ENCODE measurements at places on chromosomes 12 and 14. TPM values are rescaled to one million over a fixed set of nuclear protein-coding genes. Genes with fewer than 3 reads are reported as not detected.

- DNase-seq = no peak
Measured at GRCh38 chr12:67705394-67706370, 57.1 kb downstream of the DYRK2 start.

DNA sequence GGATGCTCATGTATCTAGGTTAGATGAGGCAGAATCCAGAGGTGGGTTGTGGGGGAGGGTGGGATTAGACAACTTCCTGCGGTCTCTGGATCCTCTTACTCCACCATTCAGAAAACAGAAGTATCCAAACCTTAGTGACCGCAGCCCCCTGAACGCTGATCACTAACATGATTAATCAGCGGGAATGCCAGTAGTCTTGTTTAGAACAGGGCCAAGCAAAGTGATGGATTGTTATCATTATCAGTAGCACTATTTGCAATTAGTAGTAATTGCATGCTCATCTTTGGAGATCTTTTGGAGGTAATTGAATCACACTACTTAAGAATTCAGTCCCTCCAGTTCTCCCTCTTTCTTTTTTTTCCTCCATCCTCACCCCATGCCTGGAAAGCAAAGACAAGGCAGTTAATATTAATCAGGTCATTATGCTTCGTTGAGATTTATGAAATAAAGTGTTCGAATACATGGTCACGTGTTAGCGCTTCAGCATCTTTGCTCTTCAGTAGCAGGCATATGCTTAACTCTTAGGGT, 182.8 kb upstream of the NTF3 start:
- no peak for DNase-seq

DNA sequence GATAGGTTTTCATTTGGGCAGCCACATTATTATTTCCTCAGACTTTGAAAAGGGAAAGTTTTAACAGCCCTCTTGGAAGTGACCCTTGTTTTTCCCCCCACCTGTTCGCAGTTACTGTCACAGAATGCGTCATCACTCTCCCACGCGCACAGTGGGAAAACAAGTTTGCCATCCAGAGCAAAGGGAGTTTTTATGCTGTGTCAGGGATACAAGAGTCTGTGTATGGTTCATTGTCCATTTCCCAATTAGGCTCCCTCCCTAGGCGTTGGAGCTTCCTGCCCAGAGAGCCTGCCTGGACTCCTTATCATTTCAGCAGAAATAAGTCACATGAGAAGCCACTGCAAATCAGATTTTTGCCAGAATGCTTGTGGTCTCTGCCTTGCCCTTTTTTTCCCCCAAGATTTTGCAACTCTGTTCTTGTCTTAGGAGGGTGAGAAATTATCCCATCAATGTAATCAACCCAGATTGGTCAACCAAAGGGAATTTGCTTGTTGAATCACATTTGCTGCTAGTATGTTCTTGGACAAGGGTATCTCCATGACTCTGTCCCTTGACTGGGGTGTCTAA, 104.1 kb downstream of the IGF1 start:
- DNase-seq = no peak

DNA sequence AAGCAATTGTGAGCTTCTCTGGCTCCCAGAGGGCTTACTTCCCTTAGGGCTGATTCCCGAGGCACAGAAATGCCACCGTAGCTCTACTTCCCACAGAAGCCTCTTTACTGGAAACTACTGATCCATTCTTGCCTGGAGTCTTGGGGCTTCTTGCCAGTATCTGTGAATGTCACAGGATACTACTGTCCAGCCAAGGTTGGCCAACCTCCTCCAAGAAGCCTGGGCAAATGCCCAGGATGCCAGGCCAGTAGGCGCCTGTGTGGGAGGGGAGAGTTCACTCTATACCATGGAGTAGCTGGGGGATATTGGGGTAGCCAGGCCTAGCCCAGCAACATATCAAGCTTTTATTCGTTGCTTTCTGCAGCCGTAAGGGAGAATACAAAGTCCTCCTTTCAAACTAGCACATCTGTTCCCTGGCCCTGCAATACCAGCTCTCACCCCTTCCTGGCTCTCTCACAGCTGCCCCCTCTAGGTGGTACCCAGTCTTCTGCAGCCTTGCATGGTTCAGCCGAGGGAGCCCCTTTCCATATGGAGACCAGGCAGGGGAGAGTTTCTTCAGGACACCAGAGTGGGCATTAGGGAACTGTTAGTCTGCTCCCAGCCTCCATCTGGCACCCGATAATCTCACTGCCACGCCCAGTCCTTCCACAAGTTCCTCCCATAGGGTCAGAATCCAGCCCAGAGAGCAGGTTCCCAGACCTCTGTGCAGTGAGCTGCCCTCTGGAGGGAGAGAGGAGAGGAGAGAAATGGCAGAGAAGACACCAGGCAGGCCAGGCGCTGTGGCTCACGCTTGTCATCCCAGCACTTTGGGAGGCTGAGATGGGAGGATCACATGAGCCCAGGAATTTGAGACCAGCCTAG, 24.3 kb upstream of the PLEK2 start:
- no peak for DNase-seq

DNA sequence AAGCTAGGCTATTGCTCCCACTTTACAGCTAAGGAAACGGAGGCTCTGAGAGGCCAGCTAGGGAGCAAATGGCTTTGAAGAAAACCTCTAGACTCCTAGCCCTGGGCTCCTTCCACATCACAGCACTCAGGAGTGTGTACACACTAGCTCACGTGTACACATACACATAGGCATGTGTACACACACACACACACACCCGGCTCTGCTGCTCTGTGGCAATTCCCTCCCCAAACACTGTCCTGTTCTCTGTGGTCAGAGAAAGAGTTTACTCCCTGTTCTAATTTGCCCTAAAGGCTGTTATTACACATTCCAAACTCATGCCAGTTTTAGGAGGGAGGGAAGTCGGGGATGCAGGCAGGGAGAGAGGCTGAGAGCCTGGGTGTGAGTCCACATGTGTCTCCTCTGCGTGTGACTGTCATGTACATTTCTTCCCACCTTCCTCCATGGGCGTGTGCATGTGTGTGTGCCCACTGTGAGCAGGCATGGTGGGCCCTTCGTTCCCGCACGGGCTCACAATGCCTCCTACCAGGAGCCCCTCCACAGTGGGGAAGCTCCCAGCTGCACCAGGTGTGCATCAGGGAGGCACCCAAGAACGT, 14.2 kb downstream of the TRPV4 start:
- no peak for DNase-seq

DNA sequence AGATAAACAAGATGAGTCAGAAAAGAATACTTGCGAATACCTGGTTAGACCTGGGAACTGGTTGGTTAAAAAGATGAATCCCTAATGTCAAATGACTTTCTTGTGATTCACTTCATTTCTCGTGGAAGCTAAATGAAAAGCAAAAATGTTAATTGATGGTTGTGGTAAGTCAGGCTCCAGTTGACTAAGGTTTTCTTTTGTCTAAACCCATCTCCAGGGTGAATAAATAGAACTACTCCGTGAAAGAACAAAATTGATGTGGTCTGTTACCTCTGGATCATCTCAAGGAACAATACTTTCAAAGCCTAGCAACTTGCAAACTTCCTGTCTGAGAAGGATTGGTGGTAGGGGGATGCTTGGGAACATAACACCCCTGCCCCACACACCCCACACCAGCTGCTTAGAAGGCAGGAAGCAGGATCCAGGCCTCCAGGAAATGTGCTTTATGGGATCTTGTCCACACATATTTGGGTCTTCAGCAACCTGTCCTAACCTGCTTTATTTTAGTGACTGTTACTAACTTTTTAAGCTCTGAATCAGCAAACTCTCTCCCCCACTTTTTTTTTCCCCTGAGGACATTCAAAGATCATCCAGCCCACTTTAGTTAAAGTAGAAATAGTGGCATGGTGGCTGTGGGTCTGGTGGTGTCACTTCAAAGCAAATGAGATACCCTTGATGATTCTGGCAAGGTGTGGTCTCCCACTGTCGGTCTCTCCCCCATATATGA, 60.4 kb upstream of the PTHLH start:
- no peak for DNase-seq

DNA sequence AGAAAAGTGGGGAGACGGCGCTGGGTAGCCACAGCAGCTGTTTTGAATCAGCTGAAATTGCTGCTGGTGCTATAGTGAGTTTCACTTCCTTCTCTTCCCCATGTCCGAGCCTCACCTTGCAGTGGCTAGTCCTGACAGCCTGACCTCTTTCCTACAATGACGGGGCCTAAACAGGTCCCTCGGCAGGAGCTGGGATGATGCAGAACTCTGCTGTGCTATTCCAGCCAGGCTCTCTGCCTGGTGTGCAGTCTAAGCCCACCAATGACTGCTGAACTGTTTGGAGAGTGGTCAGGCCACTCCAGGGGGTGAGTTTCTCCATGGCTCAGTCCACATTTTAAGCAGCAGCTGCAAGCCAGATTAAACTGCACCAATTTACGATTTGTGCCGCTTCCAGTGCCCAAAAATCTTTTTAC, 207.3 kb downstream of the TTC7B start:
- DNase-seq = no peak

GRCh38 chr12:12323591-12323990, 26.5 kb downstream of the MANSC1 start:
- no peak for DNase-seq

GRCh38 chr12:106926657-106927056, 29.1 kb upstream of the TMEM263 start:
- no peak for DNase-seq

DNA sequence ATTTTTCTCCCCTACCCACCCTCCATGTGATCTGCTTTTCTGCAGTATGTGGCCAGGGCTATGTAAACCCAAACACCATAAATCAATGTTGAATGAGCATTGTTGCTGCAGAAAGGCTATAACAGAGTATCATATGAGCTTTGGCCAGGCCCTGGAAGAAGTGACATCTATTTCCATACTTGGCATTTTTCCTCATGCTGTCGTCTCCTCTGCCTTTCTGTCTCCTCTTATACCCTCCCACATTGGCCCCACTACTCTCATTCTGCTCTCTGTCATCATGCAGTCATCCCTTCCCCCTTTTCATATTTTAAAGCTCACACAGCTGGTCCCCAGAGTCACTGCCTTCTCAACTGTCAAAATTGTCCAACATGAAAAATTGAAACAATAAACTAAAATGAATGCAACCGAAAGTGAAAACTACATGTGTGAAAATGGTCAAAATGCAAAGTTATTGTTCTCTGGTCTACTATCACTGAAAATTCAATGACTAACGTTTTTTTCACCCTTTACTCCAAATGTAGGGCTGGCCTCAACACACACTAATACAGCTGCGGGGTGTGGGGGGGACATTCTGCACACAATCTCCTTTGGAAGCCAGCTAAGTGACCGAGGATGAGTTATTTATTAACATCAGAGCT, 290.7 kb upstream of the TMPO start:
- no peak for DNase-seq

DNA sequence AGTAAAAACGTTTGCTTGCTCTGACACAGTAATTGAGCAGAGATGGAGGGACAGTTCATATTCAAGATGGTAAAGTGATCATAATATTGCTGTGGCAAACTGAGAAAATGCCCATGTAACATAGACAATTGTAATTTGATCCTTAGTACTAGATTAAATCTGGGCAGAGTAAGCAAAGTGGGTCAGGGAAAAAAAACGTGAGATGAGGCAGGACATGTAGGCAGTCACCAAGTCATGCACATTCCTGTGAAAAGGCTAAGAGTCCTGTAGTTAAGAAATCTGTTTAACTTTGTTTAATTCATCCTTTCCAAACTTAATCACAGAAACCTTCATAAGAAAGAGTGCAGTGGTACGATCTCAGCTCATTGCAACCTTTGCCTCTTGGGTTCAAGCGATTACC, 16.1 kb downstream of the BTBD7 start:
- no peak for DNase-seq

DNA sequence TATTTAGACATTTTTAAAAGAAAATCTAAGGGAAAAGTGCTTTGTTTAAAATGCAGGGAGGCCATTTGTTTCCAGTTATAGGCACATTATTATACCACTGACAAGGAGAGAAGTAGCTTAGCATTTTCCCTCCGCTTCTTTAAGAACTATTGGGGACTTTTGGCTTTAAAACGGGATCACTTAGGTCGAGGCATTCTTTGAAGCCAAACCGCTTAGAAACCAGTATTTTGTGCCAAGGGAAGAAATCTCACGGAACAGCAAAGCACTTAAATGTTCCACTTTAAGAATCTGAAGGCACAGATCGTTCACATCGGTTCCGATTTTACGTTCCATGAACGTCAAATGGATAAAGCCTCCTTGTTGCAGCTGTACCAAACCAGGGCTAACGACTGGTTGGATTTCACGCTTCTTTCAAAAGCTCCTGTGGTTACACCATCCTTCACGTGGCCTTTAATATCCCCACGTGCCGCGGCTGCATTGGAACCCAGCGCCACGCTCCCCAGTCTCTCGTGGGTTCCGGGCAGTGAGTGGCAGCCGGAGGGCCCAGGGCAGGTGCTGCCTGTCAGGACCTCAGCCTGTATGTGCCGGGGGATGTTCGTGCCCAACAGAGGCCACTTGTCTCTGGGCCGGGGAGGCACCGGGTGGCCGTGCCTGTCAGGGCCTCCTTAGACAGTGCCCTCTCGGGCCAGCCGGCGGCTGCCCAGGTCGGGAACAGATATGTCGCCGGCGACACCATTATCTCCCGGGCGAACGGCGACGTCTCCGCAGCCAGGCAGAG, 195.4 kb downstream of the KIF26A start:
- peak; percentile 77 for DNase-seq

DNA sequence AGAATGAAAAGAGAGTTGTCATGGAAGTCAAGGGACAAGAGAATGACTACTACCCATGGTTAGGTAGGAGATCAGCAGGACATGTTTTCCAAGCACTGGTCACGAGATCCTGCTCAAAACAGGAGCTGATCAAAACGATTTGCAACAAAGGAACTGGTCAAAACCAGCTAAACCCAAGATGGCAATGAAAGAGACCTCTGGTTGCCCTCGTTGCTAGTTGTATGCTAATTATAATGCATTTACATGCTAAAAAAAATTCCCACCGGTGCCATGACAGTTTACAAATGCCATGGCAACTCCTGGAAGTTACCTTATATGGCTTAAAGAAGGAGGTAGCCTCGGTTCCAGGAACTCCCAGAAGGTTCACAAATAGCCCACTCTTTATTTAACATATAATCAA, 95.0 kb upstream of the OTX2 start:
- DNase-seq = no peak

GRCh38 chr14:58072288-58073071, 79.5 kb downstream of the ARMH4 start:
- DNase-seq = no peak

- no peak for DNase-seq
Measured at GRCh38 chr14:100214770-100215083, 24.2 kb upstream of the YY1 start.

GRCh38 chr12:5455045-5455444, 23.1 kb downstream of the NTF3 start:
- no peak for DNase-seq

The KRT85 gene
- not detected for polyA plus RNA-seq

The ISM2 gene
- not detected for polyA plus RNA-seq

The CD4 gene
- 93.5 TPM for polyA plus RNA-seq

The GNB3 gene
- 4.6 TPM for polyA plus RNA-seq

The CD163L1 gene
- 8.4 TPM for polyA plus RNA-seq

The TAS2R13 gene
- 0.59 TPM for polyA plus RNA-seq

The DHRS7 gene
- 53.9 TPM for polyA plus RNA-seq
